ENCODE measurements at places on chromosomes 5 and 9.
A peak's percentile ranks its signal among the peaks of the same experiment; 100 is the strongest.

DNA sequence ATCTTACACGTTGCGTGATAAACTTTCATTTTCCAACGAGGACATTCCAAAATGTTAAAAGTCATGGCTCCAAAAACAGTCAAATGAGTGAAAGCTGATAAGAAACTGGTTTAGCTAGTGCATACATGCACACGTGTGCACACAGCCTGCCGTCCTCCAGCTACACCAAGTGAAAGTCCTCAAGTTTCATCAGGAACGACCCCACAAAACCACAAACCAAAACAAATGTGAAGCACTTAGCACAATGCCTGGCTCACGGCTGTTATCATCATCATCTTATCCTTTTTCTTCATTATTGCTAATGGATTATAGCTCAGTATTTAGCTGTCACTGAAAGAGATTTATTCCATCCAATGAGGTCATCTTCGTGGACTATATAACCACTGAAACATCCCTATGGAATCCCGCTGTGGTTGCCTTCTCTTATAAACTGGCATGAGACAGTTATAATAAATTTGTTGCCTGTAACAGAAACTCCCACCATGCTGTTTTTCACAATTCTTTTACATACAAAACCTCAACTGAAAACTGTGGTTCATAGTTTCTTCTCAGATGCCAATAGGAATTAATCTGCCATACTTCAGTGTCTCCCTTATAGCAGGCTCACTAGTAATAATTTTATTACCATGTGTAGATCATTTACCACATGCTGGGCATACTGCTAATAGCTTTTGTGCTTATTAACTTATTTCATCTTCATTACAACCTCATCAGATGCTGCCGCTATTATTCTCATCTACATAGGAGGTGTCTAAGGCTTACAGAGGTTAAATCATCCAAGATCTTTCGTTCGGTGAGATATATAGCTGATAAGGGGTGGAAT, 56.1 kb downstream of the SAXO1 start:
- DNase-seq: no peak

GRCh38 chr5:88145611-88146467, 122.8 kb downstream of the TMEM161B start:
- DNase-seq: no peak

DNA sequence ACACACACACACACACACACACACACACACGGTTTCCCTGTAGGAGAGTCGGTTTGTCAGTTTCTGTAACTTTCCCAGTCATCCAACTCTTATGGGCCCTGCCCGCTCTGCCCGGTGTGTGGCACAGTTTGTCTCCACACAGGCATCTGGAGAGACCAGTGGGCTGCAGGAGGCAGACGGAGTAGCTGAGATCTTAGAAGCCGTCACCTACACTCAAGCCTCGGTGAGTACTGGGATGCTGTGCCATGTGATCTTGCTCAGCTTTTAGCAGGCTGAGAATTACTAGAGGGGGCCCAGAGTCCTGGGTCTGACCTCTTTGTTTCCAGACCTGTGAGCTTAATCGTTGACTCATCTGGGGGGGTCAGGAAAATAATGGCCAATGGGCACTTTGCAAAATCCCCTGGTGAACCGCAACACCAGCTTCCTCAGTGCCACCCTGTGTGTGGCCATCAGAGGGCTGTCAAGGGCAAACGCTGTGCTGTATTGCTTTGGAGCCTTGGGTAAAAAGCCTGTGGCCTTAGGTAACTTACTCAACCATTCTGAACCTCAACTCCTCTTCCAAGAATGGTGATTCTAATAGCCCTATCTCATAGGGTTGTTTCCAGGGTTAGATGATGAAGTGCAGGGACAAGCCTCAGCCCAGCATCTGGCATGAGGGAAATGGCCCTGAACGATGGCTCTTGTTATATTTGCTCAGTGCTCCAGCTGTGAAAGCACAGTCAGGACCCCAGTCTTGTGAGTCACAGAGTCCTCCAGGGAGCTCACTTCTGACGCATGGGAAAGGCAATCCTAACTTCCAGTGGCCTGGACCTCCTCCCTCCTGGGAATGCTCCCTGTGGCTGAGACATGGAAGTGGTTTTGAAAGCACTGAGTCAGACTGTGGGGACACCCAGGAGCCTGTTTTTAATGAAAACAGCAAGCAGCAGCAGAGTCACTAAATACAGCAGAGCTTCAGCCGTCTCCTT, 45.6 kb downstream of the COL15A1 start:
- peak; percentile 75 for DNase-seq

GRCh38 chr5:181190711-181191525, 14.1 kb downstream of the TRIM7 start:
- peak; percentile 76 for DNase-seq

- DNase-seq: no peak
These were observed 408.1 kb downstream of the GADD45G start for GRCh38 chr9:90012949-90013348.

DNA sequence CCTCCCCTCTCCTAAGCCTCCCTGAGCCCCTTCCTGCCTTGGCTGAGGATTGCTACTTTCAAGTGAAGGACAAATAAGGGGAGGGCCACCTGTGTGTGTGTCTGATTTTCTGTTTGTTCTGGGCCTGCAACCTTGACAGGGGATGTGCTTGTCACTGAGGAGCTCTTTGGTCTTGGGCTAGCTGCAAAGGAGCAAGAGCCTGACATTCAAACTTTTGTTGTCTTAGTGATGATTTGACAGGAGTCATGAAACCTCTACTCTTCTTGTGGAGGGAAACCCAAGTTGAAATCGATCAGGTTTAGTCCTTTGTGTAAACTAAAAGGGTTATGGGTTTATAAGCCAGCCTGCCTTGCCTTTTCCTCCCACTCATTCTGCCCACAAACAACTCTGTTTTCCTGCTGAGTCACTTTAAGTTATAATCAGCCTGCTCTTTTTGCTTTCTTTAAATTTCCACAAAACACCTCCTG, 16.9 kb downstream of the CLTA start:
- DNase-seq: no peak
